Forelimb muscle (tissue), 1 donor: ENCODE measurements at places on chromosomes 16 and 17. TPM values are rescaled to one million over a fixed set of nuclear protein-coding genes. Genes with fewer than 3 reads are reported as not detected.

RNU2-1 gene
- not detected for polyA plus RNA-seq

CD79B gene
- polyA plus RNA-seq: 2.3 TPM

PRSS36 gene
- polyA plus RNA-seq: 1.0 TPM

MPO gene
- polyA plus RNA-seq: 10.5 TPM

NRN1L gene
- 1.1 TPM for polyA plus RNA-seq

CCR7 gene
- 0.39 TPM for polyA plus RNA-seq

DNA sequence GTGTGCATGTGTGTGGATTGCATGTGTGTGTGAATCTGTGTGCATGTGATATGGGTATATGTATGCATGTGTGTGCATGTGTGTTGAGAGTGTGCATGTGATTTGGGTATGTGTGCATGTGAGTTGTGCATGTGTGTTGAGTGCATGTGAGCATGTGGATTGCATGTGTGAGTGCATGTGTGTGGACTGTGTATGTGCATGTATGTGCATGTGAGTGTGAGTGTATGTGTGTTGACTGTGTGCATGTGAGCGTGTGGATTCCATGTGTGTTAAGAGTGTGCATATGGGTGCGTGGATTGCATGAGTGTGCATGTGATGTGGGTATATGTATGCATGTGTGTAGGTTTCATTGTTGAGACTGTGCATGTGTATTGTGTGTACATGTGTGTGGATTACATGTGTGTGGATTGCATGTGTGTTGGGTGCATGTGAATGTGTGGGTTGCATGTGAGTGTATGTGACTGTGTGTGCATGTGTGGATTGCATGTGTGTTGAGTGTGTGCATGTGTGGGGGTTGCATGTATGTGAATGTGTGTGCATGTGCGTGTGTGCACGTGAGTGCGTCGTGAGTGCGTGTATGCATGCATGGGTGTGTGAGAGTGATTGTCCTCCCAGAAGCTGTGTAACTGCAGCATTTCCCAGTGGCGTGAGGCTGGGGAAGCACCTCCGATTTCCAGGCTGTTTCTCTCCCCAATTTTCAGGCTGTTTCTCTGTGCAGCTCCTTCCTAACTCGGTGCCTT, 19.4 kb downstream of the C1QTNF1 start:
- no peak for DNase-seq

- no peak for DNase-seq
These were observed 23.2 kb upstream of the KIFC3 start for GRCh38 chr16:57825298-57826044.

DNA sequence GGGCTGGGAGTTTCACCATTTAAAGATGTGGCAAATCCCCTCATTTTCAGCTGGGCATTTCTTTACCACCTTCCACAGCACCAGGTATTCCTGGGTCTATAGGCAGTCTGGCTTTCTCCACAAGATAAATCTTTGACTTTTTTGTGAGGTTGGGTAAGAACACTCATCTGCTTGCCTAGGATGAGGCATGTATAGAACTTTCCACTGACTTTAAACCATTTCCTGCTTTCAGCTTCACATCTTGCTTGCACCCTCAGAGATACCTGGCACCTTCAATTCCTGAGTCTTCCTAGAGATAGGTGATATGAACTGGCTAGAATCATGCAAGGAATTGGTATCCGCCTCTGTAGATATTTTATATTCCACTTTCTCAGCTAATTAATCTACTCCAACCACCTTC, 27.9 kb downstream of the SMURF2 start:
- no peak for DNase-seq

DNA sequence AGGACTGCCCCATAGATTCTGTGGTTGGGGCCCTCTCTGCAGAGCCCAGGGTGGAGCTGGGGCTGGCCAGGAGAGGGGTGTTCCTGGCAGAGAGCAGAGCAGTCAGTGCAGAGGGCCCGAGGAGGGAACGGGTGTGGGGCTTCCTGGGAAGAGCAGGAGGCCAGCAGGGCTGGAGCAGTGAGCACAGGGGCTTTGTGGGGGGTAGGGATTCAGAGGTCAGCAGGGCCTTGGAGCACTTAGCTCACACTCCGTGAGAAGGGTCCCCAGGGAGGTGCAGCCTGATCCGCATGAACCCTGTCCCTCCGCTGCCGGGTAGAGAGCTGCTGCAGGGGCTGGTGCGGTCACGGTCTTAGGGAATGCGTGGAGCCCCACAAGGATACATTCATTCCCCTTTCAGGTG, 113.0 kb upstream of the CIBAR2 start:
- no peak for DNase-seq

DNA sequence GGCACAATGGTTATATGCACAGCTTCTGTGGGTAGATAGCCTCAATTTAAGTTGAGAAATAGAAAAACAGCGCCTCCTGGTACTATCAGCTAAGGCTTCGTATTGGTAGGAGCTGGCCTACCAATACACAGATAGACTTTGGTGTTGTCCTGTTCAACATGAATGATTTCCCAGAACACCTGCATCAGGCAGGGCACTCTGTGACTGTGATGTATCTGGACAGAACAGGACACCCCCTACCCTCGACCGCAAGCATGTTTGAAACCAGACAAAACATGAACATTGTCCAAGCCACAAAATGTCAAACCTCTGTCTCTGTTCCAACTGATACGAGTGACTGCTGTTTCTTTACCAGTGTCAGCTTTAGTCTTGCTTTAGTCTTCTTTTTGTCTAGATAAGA, 144.9 kb downstream of the HAPSTR1 start:
- no peak for DNase-seq

GRCh38 chr17:82021107-82021899, 1.4 kb downstream of the CENPX start:
- no peak for DNase-seq

- no peak for DNase-seq
These were observed 60.5 kb downstream of the SLC5A11 start for GRCh38 chr16:24906199-24906808.

GRCh38 chr16:67345401-67345800, 18.8 kb downstream of the LRRC36 start:
- no peak for DNase-seq

DNA sequence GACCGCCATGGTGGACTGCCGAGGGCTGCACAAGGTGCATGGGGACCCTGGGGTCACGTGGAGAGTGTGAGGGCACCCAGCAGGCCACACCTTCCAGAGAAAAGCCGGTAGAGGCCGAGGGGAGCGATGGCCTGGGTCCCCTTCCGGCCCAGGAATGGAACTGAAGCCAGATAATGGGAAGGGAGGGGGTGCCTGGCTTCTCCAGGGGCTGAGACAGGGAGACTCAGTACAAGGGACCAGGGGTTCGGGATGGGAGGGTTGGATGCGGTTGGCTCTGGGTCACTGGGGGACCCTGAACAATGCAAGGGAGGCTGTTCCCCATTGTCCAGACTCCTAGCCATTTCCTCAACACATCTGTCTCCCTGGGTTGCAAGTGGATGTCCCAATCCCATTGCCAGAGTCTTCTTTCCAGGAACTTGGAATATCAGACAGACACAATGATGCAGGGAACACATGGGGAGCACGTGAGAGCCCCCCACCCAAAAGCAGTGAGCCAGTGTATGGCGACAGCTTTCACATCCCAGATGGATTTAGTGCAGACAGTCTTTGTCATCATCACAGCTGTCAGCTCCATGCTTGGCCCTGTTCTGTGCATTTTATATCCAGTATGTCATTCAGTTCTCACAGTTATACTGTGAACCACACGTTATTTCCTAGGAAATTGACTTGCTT, 23.6 kb upstream of the DNAI2 start:
- peak; percentile 88 for DNase-seq

GRCh38 chr16:6493555-6493954, 839.1 kb upstream of the RBFOX1 start:
- no peak for DNase-seq

- DNase-seq: peak; percentile 36
These were observed 38.6 kb downstream of the USP10 start for GRCh38 chr16:84738255-84739038.

DNA sequence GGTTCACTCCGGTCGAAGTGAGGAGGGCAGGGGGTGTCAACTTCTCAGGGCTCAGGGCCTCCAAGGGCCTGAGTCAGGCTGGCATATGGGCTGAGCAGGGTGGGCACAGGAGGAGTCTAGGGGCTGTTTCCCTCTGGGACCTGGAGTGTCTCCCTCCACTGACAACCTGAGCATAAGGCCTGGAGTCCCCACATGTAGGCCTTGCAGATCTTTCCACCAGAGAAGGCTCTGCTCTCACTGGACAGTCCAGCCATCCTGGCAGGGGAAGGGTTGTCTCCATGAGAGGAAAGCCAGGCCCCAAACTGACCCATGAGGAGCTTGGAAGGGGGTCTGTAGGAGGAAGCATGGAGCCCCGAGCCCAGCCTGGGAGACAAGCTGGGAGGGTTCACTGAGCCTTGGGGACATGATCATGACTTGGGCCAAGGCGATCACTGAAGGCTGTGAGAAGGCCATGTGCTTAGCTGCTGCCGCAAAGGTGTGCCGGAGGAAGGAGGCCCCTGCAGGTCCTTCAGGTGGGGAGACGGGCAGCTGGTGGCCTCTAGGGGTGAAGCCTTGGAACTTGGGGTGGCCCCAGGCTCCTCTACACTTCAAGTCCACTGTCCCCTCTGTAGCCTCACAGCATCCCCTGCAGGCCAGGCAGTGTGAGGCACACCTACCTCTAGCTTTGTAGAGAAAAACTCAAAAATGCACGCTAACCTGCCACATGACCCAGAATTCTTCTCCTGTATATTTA, 9.9 kb downstream of the CMTM2 start:
- DNase-seq: no peak

DNA sequence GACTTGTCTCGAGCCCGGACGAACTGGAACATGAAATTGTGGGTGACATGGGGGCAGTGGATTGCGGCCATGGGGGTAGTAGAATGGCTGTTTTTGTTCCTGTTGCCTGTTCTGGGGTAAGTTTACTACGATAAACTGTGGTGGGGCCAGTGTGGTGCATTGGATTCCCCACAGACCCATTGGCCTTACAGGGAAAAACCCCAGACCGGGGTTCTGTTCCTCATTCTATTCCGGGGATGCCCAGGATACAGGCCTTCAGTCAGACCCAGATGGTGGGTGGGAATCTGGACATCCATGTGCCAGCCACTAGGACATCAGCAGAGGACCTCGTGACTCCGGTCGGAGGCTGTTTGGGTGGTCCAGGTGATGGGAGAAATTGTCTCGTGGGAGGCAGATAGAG, 88.1 kb downstream of the ABCC1 start:
- no peak for DNase-seq

GRCh38 chr17:81171941-81172340, 5.9 kb upstream of the AATK start:
- no peak for DNase-seq

DNA sequence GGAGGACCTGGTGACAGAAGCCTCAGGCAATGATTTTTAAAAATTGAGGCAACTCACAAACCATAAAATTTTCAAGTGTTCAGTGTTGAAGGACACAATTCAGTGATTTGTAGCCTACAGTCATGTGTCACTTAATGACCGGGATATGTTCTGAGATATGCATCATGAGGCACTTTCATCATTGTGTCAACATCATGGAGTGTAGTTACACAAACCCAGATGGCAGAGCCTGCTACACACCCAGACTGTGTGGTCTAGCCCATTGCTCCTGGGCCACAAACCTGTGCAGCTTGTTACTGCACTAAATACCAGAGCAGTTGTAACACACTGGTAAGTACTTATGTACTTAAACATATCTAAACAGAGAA, 1.6 kb downstream of the PRSS41 start:
- no peak for DNase-seq
